Fibroblast of skin of left biceps (primary cell): ENCODE measurements at places on chromosomes 3 and 15.
A peak's percentile ranks its signal among the peaks of the same experiment; 100 is the strongest.

- no peak for DNase-seq
Measured at GRCh38 chr3:45544717-45545296, 49.7 kb upstream of the LIMD1 start.

GRCh38 chr15:98683831-98684230, 35.5 kb downstream of the IGF1R start:
- no peak for DNase-seq

DNA sequence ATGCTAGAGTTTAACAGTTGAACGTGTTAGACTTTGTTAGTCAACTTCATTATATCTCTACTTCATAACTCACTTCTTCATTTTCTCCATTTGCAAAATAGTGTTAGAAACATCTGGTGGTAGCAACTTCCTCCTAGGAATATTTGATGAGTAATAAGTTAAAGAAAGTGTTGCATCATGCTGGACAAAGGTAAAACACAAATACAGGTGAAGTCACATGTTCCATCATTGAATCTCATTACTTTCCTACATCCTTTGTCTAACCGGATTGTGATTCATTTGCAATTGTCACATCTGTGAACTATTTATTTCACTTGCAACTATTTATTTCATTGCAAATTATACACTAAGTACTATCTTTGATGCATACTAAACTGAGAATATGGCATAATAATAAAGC, 186.5 kb downstream of the TUSC7 start:
- no peak for DNase-seq

GRCh38 chr15:49627407-49627877, 6.6 kb downstream of the DTWD1 start:
- DNase-seq, result peak; percentile 78

DNA sequence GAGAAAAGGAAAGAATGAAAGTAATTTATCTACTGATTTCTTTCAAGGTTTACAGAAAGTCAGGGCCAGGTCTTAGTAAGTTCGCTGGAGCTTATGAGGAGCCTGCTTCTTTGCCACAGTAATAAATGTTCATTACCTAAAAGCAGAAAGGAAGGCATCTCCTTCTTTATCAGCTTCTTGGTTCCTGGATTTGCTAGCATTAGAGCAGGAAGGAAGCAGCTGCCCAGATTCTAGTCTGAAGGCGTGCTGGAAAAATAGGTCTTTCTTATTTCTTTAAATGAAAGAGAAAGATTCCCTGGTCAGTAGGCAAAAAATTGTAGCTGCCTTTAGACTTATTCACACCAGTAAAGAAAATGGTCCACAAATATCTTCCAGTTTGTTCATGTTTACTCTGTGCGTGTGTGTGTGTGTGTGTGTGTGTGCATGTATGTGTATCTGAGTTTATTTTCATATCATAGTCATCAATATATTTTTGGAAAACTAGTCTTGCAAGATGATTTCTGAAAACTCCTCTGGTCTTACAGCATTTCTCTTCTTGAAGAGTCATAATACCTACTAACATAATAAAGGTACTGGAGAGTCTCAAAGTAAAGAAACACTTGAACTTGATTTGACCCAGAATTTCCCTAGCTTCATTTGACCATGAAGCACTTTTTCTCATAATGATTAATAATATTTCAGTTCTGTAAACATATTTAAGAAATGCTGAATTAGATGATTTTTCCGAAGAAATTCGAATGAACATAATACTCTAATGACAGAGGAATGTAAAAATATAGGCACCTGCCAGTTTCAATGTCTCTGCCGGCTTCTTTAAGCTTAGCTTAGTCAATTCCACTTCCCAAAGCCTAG, 255.3 kb upstream of the ZPLD1 start:
- no peak for DNase-seq

- DNase-seq, result peak; percentile 18
Measured at GRCh38 chr15:60137711-60138396, 133.7 kb downstream of the FOXB1 start.

GRCh38 chr3:196210673-196211556, at the start of gene ZDHHC19:
TSS of gene ZDHHC19 (minus strand) at chr3:196211400. CDS start at chr3:196211315, 85 bp downstream.
- DNase-seq, result no peak

DNA sequence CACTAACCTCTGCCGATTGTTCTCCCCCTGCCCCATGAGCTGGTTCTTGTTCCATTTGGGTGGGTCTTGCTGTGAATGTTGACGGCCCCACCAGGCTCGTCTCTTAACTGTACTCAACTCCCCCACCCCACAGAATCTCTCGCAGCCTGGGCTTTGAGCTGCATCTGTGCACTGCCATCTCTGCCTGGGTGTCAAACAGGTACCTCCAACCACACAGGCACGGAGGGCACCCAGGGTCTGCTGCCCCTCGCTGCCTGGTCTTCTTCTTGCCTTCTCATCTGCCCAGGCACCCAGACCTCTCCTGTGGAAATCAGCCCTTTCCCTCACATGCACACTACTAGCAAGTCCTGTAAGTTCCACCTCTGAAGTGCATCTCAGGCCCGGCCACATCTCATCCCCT, 10.1 kb downstream of the TLR9 start:
- no peak for DNase-seq

- no peak for DNase-seq
Measured at GRCh38 chr15:70094690-70095311, 2.9 kb downstream of the TLE3 start.

DNA sequence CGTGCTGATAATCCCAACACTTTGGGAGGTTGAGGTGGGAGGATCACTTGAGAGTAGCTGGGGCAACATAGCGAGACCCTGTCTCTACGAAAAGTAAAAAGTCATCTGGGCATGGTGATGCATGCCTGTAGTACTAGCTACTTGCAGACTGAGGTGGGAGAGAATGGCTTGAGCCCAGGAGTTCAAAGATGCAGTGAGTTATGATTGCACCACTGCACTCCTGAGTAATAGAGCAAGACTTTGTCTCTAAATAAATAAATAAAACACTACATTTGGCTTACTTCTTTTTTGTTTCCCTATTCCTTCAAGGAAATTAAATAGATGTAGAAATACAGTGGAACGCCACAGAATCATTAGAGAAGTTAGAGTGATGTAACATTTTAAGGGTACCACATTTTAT, 20.1 kb upstream of the LDHAL6B start:
- DNase-seq, result no peak

DNA sequence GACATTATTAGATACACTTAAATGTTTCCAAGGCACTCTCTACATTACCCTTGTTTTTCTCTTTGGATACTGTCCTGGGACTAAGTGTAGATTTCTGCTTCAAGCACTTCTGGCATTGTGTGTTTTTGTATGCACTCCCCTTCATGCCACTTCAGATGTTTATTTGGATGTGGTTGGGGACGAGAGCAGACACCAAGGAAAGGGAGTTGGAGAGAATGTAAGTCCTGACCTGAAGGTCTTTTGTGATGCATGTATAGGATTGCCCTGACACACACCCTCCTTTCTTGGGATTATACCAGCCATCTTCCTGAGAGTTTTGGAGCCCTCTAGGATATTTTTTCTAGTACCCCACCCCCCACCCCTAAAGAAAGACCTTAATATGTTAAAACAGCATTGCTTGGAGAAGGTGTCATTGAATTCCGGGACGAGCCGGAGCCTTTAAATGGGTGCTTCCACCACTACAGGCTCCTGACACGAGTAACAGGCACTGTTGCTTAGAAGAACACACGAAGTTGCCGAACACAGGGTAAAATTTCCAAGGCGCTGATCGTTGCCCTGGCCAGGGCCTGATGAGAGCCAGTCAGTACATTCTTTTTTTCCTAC, 22.7 kb downstream of the PSMD6 start:
- no peak for DNase-seq

DNA sequence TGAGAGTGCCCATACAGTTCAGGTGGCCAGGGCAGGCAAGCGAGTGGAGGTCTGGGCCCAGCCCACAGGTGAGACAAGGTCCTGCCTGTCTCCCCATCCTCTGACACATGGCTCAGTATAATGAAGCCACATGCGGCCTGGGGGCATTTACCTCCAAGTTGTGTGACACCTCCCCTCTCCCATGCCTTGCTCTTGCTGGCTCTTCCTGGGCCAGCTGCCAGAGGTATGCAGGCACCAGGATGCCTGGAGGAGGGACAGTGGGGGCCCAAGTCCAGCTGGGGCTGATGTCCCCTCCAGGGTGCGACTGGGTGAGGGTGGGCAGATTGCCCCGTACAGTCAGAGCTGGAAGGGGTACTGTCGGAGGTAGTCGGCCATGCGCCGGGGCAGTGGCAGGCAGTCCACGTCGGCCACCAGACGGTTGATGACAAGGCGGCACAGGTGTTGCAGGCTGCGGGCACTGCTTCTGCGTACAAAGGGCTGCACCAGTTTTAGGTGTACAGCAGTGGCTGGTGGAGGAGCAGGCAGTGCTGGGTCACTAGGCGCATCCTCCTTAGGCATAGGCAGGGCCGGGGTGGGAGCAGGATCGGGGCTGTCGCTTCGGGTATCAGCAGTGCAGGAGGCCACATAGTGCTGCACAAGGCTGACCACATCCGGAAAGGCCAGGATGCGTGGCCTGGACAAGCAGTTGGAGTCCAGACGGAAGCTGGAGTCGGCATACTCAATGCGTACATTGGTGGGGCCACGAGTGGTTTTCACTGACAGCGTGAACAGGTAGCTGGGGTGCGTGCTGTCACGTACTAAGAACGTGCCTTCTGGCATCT, 4.1 kb downstream of the CISH start:
- DNase-seq, result no peak

DNA sequence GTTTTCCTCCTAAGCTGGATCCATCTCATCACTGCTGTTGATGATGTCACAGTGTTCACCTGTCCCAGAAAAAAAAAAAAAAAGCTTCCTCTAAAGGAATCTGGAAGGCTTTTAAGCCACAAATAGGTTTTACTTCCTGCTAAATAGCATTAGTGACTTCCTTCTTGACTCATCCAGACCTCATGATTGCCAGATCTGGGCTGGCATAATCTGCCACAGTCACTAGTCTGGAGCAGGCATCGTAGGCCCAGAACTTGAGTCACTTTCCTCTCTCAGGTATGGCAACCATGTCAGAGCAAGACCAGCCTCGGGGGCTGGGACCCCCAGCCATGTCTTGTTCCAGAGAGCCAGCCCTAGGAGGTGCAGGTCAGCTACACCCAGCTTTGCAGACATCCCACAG, 266.5 kb upstream of the CADM2 start:
- DNase-seq, result no peak

- no peak for DNase-seq
Measured at GRCh38 chr15:45150997-45151396, 21.2 kb downstream of the DUOX1 start.

DNA sequence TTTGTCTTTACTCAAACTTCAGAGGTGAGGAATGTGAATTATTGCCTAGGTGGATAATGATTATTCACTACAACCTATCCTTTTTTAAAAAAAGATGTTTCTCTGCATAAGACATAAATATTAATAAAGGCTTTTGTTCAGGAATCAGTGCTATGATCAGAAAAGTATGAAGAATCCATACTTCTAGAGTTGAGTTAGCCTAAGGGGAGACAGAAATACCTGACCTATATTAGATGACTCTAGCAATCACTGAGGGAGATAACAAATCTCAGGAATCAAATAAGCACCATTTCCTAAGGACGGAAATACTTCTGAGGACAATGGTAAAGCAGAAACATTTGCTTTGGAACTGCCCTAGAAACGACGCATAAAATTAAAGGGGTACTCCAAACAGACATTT, 763.8 kb downstream of the GBE1 start:
- DNase-seq, result no peak

- no peak for DNase-seq
Measured at GRCh38 chr3:12638105-12638504, 25.8 kb downstream of the RAF1 start.

DNA sequence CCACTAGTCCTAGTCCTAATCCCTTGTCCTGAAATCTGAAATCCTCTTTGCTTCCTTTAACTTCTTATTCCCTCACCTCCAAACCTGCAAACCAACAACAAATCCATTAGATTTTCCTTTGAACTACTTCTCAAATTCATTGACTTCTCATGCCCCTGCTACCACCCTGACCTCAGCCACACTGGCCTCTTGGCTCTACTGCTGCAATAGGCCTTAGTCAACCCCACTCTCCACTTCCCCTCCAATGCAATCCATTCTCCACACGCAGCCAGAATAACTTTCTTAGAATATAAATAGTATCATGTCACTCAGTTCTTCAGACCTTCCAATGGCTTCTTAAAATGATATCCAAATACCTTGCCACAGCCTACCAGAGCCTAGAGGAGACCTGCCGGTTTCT, 131.1 kb upstream of the GADL1 start:
- DNase-seq, result no peak

GRCh38 chr3:171309906-171310359, 150.3 kb downstream of the TNIK start:
- DNase-seq, result peak; percentile 36
